ENCODE measurements at places on chromosomes 12 and 14.

DNA sequence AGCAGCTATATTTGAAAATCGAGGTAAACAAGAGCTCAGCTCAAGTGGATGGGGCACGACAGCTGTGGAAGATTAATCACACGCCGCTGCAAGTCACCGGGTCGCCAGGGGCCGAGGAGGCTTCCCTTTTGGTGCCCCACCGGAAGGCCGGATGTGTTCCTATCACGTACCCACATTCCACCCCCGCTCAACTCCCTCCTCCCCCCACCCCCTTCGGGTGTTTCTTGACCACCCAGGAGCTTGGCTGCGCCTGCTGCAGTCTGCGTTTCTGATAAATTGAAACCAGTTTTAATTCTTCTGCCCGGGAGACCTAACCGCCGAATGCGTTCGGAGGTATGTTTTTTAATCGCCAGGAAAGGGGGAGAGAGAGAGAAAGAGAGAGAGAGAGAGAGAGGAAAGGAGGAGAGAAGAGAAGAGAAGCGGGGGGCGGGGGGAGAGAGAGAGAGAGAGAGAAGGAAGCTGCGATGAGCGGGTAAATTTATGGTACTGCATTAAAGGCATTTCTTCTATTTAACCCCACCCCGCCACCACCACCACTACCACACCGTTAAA lies 1.8 kb downstream of the SLC8A3 start:
- DNase-seq: peak; percentile 78

- DNase-seq: no peak
These were observed 40.9 kb downstream of the SGPP1 start for GRCh38 chr14:63686926-63687325.

GRCh38 chr14:23660290-23661226 lies 24.4 kb downstream of the DHRS2 start:
- peak; percentile 79 for DNase-seq

DNA sequence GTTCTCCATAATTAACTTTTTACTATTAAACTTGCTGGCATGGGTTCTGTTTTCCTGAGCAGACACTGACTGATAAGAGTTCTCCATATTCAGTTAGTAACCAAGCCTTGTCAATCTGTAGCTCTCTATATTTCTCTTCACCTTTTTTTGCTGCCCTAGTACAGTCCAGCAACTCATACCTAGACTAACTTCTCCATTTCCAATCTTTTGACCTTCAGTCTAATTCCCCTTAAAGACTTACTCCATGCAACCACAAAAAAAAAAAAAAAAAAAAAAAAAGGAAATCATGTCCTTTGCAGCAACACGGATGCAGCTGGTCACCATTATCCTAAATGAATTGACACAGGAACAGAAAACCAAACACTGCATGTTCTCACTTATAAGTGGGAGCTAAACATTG lies 125.7 kb upstream of the KRAS start:
- DNase-seq: no peak

DNA sequence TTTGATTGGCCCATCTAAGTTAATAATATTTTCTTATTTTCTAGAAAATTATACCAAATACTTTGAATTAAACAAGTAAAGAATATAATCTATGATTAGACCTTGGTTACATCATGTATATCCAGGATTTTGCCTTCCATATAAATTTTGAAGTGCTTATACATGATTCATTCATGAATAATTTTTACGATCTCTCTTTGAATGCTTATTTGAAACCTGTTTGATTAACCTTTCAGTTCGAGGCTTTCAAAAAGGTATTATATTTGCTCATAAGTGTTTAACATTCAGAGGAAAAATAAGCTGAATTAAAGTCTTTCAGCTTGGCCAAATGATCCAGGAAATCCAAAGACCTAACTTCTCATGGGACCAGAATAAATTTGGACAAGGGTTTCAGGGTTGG lies 495.2 kb upstream of the GARIN6 start:
- no peak for DNase-seq

Data from NCI-H1417 (cell line).